Calu3 (cell line): ENCODE measurements at places on chromosomes 13 and 19. TPM values are rescaled to one million over a fixed set of nuclear protein-coding genes. Genes with fewer than 3 reads are reported as not detected.

Gene TUBA3C
- not detected in 2 replicates for total RNA-seq

Gene KL
- 0.52 and 0.83 TPM in 2 replicates for total RNA-seq

Gene MAST1
- total RNA-seq, result 1.3 and 2.6 TPM in 2 replicates

Gene CACNA1A
- total RNA-seq, result 0.61 and 0.85 TPM in 2 replicates

Gene PPP1R37
- 45.7 and 59.7 TPM in 2 replicates for total RNA-seq

Gene TGFBR3L
- total RNA-seq, result 0.94 and 1.6 TPM in 2 replicates

Gene ANKRD10
- total RNA-seq, result 109 and 120 TPM in 2 replicates

Gene LRRC63
- total RNA-seq, result 0.32 and 0.38 TPM in 2 replicates
